ENCODE measurements at places on chromosomes 12 and 14.

DNA sequence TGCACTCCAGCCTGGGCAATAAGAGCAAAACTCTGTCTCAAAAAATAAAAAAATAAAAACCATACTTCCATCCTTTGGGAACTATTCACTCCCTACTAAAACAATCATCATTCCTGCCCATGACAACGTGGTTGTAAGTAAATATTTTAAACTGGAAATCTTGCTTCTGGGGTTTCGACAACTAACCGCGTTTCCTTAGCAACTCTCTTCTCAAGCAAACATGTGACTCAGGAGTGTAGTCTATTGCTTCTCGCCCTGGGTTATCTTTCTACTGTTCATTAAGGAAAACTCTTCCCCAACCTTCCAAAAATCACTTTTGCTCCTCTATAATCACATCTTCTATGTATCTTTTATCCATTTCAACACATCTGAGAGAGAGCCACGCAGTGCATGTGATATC, 21.8 kb downstream of the APPL2 start:
- DNase-seq, result no peak

- no peak for DNase-seq
Measured at GRCh38 chr14:34175574-34175973, 224.7 kb upstream of the EGLN3 start.

DNA sequence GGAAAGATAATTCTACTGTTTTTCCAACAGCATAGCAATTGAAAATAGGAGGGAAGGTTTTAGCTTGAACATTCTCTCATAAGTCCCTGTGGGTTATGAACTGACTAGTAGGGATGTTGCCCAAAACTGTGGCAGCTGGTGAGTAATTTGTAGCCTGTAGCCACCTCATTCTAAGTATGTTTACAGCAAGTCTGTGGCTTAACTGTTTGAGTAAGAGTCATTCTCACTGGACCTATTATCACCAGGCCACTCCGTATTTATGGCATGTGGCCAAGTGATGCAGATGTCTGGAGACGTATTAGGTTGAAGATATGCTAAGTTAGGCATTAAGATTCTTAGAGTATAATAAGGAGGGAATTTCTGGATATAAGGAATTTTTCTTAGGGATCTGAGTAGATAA, 458.3 kb downstream of the ETNK1 start:
- no peak for DNase-seq

DNA sequence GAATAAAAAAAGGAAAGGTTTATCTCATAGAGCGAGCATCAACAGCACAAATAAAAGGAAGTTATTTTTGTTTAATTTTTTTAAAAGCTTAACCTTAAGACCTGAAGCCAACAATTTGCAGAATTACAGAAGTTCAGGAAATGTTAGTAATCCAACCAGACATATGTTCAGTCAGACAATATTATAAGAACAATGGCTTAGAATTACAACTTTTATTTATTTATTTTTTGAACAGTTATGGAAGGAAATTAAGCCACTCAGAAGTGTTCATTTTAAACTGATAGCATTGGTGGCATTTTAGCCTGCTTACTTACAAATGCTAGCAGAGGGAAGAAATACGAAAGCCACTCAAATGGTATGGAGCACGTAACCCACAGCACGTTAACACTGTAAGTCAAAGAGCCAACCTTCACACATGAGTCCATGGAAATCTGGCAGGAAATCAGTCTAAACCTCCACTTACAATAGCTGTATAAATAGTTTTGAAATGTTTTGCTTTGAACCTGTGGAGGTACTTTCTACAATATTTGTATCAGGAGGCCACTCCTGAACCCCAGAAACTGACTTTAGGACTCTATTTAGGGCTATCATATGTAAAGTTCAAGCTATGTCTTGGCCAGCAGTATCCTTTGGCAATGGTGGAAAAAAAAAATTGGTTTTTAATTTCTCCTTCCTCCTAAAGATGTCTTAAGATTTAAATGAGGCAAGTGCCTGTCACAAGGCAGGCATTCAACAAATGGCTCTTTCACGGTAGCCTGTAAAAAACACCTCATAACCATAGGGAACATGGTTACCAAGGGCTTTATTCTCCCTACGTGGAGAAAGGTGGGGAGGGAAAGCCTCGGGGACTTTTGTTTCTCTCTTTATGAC, 102.3 kb downstream of the ITPR2 start:
- no peak for DNase-seq

DNA sequence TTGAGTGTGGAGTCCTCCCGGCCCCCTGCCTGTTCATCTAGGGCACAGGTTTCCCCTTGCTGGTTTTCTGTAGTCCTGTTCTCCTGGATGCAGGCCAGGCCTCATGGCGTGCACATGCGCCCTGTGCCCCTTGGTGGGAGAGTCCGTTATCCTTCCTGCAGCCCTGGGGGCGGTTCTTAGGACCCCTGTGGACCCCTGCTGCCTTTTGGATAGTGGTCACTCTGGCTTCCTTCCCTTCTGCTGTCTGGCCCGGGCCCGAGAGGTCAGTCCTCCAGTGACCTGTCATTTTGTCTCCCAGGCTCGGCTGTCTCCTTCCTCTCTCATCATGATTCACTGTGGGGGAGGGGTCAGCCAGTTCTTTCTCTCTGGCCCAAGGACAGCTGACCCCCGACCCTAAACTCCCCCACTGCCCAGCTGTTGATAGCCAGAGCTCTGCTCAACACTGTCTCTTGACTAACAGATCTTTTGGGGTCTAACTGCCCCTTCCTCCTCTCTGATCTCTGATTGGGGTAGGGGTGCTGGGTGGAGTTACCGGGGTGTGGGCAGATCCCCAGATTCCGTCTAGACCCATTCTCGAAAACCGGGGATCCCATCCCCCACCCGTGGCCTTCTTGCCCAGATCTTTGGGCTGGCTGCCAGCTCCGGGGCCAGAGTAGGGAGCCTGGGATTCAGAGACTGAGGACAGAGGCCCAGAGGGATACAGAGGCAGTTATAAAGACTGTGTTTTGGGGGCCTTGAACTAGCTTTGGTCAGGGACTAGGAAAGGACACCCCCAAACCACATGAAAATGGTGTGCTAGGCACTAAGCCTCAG, 7.0 kb downstream of the CCND2 start:
- DNase-seq, result no peak

DNA sequence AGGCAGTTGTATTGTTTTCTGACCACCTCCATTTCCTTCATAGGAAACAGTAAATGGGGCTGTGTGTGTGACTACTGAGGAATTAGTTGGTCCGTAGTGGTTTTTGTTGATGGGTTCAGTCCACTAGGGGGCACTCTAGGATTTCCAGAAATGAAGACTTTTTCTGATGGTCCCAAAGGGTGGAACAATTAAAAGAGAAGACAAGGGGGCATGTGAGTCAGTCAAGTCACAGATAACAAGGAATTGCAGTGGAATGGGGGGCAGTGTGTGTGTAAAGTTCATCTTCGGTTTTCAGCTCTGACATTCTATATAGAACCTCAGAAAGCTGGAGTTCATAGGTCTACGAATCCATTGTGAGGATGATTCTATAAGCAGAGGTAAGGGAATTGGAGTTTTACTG, 186.6 kb upstream of the OR4E1 start:
- peak; percentile 9 for DNase-seq

DNA sequence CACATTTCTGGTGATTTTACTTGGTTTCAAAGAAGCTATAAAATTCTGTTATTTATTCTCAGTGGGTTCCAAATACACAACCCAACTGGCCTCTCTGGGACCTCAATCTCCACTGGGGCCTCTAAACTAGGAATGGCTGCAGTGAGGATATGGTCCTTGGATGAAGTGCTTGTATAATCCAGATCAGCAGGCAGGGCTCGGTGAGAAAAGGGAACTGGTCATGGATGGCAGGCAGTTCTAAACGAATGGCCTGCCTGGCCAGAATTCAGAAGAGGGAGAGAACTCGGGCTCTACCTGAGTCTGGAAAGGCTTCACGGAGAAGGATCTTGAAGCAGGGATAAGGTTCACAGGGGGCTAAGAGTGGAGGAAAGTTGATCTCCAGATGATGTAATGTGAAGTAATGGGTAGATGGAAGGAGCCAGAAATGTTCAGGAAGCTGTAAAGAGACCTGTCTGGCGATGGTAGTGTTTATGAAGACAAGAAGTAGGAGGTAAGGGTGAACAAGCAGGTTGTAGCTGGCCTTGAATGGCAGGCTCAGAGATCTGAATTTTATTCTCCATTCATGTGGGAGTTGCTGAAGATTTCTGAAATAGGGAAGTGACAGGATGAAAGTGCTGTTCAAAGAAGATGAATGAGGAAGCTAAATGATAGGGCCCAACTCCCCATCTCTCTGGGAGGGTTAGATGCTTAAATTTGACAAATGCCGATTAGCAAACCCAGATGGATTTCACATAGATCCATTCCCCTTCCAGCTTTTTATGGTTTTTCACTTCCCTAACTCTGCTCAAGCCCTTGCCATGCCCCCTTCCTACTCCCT, 31.5 kb upstream of the ANO6 start:
- no peak for DNase-seq

- DNase-seq, result no peak
Measured at GRCh38 chr12:87758271-87758670, 270.9 kb downstream of the C12orf50 start.

DNA sequence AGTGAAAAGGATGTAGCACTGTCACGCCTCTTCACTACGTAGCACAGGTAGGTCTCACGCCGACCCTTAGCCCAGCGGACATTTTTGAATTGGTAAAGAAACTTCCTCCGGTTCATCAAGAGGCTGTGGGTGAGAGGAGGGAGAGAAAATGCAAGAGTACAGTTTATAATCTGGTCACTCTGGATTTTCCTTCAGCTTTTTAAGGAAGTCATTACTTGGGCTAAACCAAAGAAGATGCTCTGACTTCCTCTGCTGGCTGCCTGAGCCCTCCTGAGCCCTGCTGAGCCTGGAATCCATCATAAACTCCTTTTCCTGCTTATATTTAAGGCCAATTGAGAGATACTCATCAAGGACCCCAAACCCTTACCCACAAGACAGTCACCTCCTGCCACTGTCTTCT, 5.8 kb downstream of the AICDA start:
- DNase-seq, result no peak

GRCh38 chr12:66590275-66590985, 88.4 kb downstream of the GRIP1 start:
- DNase-seq, result no peak

GRCh38 chr12:49518914-49519573, 19.8 kb upstream of the KCNH3 start:
- no peak for DNase-seq

- no peak for DNase-seq
Measured at GRCh38 chr12:84924981-84925380, 12.4 kb upstream of the SLC6A15 start.

Data from WERI-Rb-1 (cell line).